ENCODE measurements at places on chromosomes 1 and 21.

DNA sequence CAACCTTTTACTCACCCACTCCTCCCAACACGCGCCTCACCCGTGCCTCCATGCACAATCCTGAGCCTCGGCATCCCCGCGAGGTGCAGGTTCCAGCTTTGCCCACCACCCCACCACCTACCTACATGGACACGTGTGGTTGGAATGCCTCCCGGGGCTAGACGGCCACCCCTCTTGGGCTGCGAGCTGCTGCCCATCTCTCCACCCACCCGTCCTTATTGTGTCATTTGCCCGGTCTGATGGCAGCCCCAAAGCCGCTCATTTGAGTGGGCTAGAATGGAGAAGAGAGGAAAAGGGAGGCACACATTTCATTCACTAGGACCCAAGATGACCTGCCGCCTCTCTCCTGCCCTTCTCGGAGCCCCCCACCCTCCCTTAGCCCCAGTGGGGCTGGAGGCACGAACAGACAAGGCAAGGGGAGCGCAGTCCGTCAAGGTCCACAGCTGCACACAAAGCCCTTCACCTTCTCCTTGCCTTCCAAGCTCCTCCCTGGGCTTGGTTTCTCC, 785 bp downstream of the ZNF697 start:
- no peak for DNase-seq

DNA sequence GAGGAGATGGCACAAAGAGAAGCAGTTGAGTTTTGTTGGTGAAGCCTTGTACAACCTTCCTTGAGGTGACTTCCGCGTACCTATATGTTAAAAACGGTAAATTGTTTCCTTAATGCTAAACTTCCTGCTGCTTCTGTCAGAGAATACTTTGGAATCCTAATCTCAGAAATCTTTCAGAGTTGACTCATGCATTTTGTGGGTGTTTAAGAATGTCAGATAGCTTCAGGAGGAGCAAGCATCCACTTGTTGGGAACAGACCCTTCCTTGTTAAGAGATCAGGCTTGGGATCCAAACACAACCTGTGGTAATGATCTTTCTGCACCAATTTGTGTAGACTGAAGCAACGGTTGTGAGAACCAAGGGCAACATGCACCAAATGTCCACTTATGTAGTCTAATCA, 29.5 kb downstream of the AK4 start:
- no peak for DNase-seq

- no peak for DNase-seq
Observed at GRCh38 chr1:227576189-227576588, 12.8 kb downstream of the ZNF678 start.

DNA sequence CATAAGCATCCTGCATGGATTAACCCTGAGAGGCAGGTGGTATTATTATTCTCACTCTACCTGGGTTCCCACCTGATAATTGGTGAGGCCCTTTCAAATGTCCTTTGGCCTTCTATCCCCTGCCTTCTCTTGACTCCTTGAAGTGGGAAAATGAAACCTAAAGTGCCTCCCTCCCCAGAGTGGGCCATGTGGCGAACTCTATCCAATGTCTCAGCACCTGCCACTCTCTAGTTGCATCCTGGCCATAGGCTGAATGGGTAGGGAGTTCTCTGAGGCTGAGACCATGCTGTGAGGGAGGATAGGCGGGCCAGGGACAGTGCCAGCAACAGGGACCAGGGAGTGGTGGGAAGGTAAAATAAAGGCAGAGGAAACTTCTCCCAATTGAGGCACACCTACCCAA, 35.3 kb downstream of the ELF3 start:
- no peak for DNase-seq

DNA sequence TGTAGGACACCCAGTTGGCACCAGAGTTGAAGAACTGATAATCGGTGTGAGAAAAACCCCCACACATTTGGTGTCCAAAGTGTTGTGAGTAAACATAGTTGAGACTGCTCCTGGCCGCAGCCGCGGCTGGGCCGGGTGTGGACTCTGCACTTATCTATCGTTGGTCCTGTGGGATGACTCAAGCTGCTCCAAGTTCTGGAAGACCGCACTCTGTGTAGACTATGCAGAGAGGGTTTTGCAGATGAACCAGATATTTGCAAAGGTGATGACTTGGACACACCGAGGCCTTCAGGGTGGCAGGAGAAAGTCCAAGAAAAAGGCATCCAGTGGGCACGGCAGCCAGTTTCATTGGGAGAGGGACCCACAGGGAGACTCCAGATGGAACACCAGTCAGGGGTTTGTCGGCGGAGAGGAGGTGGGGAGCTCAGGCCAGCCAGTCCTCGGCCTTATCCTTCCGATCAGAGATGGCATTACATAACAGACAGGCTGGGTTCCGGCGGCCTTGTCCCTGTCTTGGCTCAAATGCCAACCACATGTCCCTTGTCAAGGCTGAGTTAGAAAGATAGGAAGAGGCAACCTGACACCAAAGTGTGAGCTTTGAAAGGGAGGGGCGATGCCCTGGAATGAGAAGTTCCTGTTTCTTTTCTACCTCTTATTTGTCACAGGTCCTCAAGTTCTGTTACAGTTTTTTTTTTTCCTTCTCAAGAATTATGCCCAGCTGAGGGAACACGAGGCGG, 21.1 kb downstream of the C2CD2 start:
- DNase-seq, result no peak

DNA sequence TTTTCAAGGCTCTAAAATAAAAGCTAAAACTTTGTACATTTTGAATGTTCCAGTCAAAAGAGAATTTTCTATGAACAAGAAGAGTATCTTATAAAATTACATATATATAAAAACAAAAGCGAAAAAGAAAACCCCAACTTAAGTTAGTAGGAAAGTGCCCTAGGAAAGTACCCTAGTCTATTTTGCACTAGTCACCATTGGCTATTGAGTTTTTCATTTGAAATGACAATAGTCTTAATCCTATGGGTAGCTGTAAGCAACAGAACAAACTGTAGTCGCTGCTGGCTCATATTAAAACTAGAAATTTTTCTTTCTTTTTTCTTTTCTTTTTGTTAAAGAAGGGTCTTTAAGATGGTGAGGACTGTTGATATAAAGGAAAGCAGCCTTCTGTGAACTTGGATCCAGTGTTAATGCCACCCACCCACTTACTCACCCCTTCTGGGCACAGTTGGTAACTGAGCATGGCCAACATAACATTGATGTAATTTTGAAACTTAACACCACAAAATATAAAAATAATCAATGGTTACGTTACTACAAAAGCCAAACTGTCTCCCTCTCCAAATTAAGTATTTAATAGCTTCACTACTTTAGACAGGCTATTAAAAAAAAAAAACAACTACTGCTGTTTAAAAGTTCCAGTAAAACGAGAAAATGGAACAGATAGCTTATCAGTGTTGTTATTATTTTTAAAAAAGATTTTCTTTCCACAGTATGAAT, 177.0 kb downstream of the EIF4G3 start:
- DNase-seq, result no peak

DNA sequence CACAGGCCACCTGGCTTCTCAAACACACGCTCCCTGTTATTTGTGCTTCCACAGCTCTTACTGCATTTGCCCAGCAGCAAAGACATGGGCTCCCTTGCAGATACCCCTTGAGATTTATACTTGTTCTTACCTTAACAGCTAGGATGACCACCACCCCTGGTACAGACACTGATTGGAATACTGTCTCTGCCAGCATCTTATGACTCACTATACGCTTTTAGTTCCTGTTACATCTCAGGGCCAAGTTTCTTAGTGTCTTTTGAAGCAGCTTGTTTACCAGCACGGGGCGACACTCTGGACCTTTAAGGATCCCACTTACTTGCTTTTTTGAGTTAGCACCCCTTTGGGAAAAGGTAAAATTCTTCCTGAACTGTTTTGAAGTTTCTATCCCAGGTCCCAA, 874.8 kb downstream of the KCNT2 start:
- no peak for DNase-seq

GRCh38 chr1:93798291-93798690, 80.7 kb downstream of the DNTTIP2 start:
- no peak for DNase-seq

GRCh38 chr1:22778862-22779520, 68.4 kb downstream of the EPHB2 start:
- no peak for DNase-seq
